ENCODE measurements at places on chromosomes 13 and 19.

- peak; percentile 15 for DNase-seq
Measured at GRCh38 chr19:18629166-18630088, 7.4 kb upstream of the KLHL26 start.

DNA sequence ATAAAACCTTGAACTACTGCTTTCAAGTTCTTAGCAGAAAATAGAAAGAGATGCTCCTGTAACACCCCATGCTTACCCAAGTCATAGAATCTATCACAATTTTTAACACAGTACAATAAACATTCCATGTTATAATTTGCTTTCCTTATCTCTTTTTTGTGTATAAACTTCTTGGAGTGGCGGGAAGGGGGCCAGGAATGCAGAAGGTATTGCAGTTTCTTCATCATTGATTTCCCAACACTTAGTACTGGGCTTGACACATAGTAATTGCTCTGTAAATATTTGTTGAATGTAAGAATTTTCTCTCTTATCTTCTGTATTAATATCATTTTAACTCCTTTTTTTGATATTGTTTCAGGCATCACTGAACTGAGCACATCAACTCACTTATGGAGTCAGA, 535.8 kb downstream of the KCTD12 start:
- no peak for DNase-seq

DNA sequence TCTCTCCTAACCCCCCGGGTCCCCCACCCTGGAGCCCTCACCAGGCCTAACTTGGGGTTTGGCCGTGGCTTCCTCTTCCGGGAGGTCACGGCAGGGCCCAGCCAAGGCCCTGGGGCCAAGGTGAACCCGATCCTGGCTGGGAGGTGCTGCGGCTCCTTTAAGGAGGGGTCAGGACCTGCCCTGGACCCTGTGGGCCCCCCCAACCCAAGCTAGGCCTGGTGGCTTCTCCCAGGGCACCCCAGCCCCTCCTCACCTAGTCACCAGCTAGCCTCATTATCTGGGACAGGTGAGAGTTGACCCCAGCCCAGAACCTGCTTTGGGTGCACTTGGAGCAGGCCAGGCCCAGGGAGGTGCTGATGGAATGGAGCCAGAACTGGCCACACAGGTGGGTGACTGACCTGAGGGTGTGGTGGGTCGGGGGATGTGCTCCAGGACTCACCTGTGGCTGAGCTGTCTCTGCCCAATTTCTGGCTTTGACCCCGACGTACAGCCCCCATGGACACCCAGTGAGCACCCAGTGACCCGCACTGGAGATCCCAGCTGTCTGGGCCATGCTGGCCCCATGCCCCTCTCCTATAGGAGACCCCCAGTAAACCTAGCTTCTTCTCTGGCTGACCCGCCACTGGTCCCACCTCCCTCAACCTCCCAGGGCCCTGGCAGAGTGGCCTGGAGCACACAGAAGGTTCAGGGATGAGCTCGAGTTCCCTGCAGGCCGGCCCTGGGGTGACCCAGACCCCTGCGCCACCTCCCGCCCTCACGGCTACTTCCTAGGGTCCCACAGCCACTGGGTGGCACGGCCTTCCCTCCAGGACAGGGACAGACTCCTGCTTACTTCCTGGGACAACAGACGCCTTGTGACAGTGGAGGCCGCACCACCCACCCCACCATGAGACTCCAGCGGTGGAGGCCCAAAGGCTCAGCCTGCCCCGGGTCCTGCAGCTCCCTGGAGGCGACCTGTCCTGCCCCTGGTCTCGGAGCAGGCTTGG, 6.7 kb upstream of the MKNK2 start:
- DNase-seq, result no peak

DNA sequence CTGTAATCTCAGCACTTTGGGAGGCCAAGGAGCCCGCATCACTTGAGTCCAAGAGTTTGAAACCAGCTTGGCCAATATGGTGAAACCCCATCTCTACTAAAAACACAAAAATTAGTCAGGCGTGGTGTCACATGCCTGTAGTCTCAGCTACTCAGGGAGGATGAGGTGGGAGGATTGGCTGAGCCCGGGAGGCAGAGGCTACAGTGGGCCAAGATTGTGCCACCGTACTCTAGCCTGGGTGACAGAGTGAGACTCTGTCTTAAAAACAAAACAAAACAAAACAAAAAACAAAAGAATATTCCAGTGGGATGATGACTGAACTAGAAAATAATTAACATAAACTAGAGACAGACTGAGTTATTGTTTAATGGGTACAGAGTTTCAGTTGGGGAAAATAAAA, 81.7 kb upstream of the ABCC4 start:
- no peak for DNase-seq

- DNase-seq, result no peak
Measured at GRCh38 chr13:30510091-30510490, 44.4 kb upstream of the HMGB1 start.

- DNase-seq, result no peak
Measured at GRCh38 chr19:328025-328505, 16.5 kb downstream of the MIER2 start.

- DNase-seq, result no peak
Measured at GRCh38 chr13:74270018-74270417, 135.8 kb upstream of the KLF12 start.

DNA sequence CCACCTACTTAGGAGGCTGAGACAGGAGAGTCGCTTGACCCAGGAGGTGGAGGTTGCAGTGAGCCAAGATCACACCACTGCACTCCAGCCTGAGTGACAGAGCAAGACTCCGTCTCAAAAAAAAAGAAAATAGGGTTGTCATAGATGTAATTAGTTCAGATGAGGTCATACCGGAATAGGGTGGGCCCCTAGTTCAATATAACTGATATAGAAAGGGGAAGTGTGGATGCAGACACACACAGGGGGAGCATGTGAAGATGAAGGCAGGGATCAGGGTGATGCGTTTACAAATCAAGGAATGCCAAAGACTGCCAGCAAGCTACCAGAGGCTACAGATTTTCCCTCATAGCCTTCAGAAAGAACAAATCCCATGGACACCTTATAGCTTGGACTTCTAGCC, 24.3 kb upstream of the EEF1AKMT1 start:
- no peak for DNase-seq

DNA sequence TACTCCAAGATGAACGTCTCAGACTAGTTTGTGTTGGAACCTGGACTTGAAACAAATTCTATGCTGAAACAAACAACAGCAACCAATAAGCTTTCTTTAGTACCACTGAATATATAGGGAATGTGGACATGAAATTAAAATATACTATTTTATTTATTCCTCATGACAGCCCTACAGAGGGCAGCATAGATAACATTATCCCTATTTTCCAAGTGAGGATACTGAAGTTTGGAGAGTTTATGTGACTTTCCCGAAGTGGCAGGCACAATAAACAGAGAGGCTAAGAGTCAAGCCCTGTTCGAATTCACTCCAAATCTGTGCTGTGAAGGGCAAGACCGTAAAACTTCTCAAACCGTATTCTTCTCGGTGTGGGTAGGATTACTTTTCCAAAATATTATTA, 509.9 kb upstream of the GPC6 start:
- no peak for DNase-seq

- no peak for DNase-seq
Measured at GRCh38 chr19:19115954-19116353, 22.3 kb downstream of the TMEM161A start.

DNA sequence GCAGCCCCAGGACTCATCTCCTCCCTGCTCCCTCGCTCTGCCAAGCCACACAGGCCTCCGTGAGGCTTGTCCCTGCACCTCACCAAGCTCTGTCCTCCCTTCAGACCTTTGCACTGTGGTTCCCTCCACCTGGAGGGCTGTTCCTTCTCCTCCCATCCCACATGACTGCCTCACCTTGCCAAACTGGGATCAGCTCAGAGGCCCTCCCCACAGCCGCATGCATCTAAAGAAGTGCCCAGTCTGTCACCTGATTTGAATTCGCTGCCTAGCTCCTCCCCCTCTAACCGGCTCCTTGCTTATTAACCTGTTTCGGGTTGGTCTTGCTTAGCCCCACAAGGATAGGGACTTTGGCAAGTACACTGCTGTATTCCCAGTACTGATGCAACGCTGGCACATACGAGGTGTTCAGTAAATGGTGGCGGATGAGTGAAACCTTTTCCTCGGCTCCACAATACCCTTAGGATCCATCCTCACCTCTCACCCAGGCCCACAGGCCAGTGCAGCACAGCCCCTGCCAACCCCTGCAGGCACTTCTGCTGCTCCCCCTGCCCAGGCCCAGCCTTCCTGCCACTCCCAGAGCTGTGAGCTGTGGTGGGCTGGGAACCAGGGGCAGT, 4.4 kb downstream of the AKT2 start:
- peak; percentile 25 for DNase-seq

GRCh38 chr13:49292742-49293486, 45.2 kb downstream of the CDADC1 start:
- no peak for DNase-seq

DNA sequence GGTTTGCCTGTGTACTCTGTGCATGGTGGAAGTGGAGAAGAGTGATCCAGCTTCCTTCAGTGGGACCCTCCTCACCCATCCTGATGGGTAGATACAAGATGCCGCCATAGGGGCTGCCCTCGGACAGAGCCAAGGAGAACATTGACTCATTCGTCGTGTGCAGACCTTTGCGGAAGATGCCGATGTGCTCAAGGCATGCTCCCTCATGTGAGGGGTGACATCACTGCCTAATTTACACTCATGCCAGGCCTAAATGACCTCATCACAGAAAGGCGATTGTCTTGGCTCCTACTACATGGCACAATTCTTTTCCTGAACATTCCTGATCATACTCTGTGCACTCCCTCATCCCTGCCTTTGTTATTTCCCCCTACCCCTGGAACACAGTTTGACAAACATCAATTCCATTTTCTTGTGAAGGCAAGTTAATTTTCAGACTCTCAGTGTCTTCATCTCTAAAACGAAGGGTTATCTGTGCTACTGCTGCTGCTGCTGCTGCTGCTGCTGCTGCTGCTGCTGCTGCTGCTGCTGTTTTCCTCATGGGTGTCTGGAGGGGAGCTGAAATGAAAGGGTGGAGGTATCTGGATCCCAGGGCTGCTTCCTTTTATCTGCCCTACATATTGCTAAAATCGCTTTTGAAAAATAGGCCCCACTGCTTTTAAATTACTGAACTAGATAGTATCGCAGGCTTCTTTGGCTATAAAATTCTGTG, 146.5 kb upstream of the ARGLU1 start:
- no peak for DNase-seq

DNA sequence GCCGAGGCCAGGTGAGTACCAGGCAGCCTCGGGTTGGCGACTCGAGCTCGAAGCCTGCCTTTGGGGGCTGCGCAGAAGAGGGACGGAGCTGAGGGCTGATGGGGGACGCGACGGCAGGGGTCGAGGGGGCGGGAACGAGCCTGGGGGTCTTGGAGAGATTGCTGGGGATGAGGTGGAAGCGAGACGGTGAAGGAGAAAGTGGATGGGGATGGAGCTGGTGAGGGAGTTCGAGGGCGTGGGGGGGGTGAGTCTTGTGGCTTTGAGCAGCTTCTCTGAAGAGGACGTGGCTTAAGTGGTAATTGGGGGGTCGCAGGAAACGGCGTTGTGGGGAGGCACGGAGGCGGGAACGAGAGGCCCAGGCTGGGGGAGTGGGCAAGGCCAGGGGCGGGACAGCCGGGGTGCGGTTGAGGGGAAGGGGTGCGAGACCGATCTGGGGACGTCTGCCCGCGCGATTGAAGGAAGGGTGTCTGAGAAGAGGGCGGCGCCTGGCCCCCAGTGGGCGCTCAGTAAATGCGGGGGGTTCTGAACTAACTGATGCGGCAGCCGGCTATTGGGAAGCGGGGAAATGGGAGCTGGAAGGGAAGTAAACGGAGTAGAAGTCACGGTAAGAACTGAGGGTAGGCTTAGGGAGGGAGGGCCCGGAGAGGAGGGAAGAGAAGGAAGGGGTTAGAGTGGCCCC, 426 bp downstream of the MYO9B start:
- DNase-seq, result no peak

- DNase-seq, result no peak
Measured at GRCh38 chr19:16425019-16425418, 46.8 kb downstream of the EPS15L1 start.
